HEK293T (cell line): ENCODE measurements at places on chromosomes 11 and 22.

DNA sequence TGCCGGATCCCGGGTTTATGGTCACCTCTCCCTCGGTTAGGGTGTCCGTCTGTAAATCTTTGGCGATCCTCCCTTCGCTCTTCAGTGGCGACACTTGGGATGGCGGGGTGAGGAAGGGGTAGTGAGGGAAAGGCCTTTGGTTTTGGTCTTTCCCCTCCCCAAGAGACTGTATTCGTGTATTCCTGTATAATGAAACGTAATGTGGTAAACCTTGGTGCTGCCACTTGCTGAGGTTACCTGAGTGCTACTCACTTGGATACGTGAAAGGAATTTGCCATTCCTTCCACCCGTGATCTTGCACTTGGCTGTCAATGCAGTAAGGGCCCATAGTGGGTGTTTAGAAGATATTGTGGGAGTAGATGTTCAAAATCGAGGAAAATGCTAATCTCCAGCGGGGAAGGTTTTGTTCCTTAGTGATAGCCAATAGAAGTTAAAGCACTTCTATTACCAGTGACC lies 578 bp upstream of the NUP160 start:
- DNase-seq, result no peak

DNA sequence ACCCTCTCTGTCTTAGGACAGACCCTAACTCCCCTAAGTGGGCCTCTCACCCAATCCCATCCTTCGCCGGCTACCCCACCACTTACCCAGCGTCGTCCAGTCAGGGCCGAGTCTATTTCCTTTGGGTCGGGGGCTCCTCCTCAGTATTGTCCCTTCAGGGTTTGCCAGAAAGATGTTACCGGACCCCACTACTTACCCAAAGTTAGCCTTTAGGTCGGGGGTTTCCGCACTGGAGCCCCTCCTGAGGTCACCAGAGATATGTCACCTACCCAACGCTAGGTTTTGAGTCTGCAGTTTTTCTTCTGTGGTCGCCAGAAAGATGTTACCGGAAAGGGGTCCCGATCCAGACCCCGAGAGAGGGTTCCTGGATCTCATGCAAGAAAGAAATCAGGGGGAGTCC lies 17.9 kb upstream of the B4GALNT4 start:
- DNase-seq, result no peak

- DNase-seq, result no peak
Observed at GRCh38 chr11:20163783-20164481, 3.7 kb upstream of the DBX1 start.

DNA sequence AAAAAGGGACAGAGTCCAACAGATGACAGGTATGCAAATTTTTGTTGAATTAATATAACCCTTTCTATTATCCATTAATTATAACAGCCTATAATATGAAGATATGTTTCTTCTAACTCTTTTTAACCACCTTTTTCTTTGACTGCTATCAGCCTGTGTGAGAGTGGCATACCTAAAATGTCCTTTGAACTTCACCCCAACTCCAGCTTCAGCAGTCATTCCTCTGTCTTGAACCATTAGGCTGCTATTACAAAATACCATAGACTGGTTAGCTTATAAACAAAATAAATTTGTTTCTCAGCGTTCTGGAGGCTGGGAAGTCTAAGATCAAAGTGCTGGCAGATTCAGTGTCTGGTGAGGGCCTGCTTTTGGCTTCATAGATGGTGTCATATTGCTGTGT lies 564.6 kb upstream of the FAT3 start:
- no peak for DNase-seq

DNA sequence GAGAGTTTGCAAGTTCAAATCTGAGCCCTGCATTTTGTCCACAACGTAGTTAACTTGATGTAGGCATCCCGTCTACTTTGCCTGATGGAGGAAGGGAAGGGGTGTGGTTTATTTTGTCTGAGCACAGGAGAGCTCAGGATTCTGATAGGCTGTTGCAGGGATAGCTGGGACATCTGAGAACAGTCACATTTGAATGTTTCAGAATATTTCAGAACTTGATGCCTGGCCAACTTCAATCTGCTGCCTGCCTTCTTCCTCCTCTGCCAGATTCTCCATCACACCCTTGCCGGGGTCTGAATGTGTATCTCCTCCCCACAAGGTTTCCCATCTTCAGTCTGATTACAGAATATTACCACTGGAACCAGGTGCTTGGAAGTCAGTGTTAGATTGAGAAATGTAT lies 51.6 kb downstream of the NTM start:
- DNase-seq, result no peak

DNA sequence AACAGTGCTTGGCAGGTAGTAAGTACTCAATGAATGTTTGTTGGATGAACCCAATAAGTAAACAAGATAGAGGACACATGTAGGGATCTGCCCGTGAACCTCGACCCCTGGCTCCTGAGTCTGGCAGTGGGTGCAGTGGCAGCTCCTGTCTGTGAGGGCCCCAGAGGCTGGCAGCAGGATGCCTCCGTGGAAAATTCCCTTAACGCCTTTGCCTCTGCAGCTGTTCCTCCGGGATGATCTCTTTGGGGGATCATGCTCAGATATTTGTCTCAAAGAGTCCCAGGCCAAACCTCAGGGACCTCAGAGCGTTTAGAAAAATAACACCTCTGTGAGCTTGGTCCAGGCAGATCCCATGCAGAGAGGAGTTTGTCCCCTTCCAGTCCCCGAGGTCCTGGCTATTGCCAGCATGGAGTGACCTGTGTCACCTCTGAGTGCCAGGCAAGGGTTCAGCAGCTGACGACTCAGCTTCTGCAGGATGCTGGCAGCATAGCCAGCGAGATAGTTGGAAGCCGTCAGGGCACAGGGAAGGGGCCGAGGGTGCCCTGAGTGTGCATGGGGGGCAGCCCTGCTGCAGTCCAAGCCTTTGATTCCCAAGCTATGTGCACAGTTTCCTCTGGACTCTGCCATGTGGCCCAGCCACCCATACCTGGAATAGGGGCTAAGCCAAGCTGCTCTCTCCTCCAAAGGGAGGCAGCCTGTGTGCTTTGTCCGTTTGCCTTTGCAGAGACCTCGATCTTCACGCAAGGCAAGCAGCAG lies 613 bp upstream of the MCHR1 start:
- DNase-seq, result no peak

DNA sequence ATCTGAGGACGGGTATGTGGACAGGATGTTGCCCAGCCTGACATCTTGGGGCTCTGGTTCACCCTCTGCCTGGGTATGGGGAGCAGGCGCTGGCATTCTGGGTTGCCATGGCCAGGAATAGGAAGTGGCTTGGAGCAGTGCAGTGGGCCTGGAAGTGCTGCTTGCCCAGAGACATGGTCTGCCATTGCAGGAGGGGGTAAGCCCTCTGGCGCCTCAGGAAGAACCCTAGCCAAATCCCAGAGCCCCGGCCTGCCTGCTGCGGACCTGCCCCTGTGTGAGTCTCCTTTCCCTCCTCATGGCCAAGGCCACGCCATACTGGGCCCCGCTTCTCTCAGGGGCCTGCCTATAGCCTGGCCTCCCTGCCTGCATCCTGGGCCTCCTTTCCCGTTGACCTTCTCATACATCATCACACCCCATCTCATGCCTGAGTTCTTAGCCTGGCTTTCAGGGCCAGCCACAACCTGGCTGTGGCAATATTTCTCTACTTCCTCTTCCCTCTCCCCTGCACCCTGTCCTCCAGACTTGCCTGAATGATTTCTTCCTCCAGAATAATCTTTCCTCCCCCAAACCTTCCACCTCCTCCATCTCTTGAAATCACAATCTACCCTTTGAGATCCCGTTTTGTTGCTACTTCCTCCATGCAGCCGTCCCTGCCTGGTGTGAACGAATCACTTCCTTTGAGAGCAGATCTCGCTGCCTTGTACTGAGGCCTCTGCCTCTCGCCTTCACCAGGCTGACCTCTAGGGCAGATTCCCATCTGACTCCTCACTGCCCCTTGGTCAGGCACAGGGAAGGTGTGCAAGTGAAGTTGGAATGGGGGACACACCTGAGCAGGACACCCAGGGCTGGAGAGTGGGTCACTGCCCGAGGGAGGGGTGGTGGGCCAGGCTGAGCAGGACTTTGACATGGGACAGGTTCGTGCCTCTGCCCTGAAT lies 5.2 kb downstream of the CAPN5 start:
- DNase-seq, result no peak

GRCh38 chr11:13233173-13233745 lies 44.3 kb upstream of the BMAL1 start:
- DNase-seq, result no peak

- no peak for DNase-seq
Observed at GRCh38 chr11:128711136-128711535, 17.3 kb downstream of the FLI1 start.

- no peak for DNase-seq
Observed at GRCh38 chr11:8028766-8029165, 41.6 kb downstream of the EIF3F start.

- no peak for DNase-seq
Observed at GRCh38 chr11:33907421-33907820, 15.5 kb upstream of the LMO2 start.

- no peak for DNase-seq
Observed at GRCh38 chr11:120925944-120926343, 98.0 kb upstream of the TBCEL start.

DNA sequence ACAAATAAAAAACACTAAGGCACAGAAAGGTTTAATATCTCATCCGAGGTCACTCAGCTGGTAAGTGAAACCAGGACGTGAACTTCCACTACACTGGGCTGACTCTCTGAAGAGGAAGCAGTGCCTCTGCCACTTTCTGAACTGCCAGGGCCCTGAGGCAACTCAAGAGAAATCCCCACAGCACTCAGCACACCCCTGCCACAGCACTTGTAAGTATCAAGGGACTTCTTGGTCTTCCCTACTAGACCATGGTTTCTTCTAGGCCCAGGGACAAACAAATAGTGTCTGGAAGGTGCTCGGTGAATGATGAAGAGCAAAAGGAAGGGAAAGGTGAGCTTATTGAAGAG lies 49.7 kb downstream of the RPL27A start:
- no peak for DNase-seq

GRCh38 chr22:17833489-17833888 lies 59.2 kb upstream of the BID start:
- DNase-seq, result no peak

DNA sequence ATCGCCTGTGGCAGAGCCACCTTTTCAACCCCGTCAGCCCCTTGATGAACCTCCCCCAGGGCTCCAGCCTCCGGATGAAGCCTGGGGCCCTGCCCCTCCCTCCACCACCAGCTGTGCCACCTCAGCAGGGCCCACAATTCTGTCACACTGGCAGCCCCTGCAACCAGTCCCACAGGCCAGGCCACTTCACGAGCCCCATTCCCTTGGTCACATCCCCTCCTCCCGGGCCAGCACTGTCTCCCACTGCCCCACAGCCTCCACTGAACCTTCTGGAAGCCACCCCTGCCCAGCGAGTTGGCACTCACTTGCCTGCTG lies 19.9 kb downstream of the OSBPL5 start:
- DNase-seq, result no peak

- DNase-seq, result no peak
Observed at GRCh38 chr11:16921019-16921418, 93.2 kb downstream of the PLEKHA7 start.

- no peak for DNase-seq
Observed at GRCh38 chr22:23904573-23905254, 10.5 kb downstream of the MIF start.

DNA sequence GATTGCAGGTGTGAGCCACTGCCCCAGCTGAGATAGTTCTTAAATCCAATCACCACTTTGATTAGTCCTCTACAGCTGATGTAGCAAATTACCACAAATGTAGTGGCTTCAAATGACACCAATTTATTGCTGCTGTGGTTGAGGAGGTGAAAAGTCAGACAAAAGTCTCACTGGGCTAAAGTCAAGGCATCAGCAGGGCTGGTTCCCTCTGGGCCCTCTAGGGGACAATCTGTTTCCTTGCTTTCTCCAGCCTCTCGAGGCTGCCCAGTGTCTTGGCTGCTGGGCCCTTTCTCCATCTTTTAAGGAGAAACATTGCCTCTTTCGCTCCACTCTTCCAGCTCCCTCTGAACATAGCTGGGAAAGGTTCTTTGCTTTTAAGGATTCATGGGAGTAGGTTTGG lies 50.5 kb upstream of the SHANK2 start:
- no peak for DNase-seq

DNA sequence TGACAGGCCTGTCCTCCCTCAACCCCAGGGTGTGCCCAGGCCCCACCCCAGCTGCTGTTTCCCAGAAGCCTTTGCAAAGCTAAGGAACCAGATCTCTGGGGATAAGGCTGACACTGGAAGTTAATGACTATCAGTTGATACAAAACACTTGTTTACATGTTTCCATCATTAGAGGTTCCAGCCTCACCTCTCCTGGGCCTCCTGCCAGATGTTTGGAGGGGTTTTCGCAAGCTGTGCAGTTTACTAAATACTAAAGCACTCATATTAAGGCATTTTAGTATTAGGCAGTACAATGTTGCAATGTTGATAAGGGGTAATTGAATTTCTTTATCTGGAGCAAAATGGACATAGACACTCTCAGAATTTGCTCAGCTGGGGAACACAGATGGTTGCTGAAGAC lies 218.7 kb downstream of the INSC start:
- DNase-seq, result no peak

DNA sequence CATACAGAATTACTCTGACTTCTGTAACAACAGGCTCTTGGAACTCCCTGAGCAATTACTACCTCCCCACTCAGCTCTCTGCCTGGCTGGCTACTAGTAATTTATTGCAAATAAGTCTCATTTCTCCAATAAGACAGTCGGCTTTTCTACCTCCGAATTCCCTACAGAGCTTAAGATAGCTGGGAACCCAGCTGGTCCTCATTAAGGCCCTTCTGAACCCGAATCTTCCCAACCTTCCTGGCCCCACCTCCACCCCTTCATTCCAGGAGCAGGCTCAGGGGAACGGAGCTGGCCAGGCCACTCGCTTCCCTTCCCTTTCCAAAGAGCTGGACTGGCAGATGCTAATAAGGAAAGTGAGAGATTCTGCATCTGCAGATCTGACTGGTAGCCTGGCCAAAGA lies 21.6 kb downstream of the TMPRSS5 start:
- DNase-seq, result no peak

DNA sequence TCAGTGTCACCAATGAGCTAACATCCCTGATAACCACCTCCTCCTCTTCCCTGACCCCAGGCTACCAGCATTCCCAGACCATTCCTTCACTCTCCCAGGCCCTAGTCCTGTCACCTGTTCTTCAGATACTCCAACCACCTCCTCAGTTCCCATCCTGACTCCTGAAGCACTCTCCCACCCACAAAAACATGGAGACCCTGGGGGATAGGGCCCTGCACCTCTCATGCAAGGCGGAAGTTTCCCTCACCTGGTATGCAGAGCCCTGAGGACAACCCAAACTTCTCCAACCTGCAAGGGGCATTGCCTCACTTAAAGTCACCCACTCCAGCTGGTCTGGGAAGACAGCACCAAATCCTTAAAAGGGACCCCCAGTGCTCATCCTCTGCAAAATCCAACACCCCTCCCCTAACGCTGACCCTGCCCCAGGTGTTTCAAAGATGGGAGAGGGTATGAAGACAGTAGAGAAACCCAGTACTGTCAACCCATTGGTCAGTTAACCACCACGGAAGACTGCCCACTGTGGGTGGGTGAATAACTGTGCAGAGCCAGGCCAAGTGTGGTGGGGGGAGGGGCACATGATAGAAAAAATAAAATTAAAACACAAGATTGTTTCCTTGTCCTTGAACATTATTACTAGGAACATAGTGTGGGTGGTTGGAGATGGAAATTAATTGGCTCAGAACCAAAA lies 1.4 kb downstream of the TNKS1BP1 start:
- no peak for DNase-seq

- DNase-seq, result no peak
Observed at GRCh38 chr11:68092411-68092810, 28.8 kb downstream of the CHKA start.
